Non-pigmented ciliary epithelial cell (primary cell): ENCODE measurements at places on chromosomes 12 and 14.

DNA sequence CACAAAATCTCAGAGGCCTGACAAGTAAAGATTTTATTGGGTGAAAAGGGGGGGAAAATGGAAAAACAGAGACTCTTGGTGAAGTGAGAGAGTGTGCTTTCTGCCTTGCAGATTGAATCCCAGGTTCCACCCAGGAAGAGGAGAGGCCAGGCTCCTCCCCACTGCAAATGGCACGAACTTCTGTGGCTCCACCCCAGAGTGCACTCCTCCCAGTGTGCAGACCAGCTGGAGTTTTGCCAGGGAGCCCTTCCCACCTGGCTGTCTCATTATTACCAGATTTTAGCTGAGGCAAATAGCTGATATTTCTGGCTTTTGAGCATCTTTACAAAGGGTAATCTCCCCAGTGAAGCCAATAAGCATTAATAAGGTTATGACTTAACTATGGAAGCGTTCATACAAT lies 51.9 kb downstream of the TESPA1 start:
- DNase-seq: no peak

GRCh38 chr12:47992776-47993175 lies 11.5 kb downstream of the COL2A1 start:
- DNase-seq: no peak

DNA sequence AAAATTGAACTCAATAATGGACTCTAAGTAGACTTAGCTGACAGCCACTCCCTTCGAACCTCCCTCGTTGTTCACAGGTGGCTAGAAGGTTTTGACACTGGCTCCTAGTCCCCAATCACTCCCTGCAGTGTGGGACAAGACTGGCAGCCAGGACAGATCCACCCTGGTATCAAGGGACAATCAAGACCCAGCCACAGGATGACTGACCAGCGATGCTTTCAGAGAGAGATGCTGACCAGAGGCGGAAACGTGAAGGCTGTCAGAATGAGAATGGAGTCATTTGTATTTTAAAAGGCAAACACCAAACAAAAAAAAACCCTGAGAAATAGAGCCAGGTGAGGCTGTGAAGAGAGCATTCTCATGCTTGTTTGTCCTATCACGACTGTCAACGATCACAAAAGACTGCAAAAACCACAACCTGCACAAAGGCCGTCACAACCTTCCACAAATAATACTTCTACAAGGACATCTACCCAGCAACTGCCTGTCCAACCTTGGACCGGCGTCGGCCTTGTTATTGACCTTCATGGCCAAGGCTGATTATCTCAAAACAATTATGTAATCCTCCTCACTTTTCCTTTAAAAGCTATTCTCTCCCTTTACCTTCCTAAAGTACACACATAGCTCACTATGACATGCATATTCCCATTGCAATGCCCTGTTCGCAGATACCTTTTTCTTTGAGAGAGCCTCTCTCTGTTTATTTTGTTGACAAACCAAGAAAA lies 13.2 kb downstream of the EIF5 start:
- no peak for DNase-seq

DNA sequence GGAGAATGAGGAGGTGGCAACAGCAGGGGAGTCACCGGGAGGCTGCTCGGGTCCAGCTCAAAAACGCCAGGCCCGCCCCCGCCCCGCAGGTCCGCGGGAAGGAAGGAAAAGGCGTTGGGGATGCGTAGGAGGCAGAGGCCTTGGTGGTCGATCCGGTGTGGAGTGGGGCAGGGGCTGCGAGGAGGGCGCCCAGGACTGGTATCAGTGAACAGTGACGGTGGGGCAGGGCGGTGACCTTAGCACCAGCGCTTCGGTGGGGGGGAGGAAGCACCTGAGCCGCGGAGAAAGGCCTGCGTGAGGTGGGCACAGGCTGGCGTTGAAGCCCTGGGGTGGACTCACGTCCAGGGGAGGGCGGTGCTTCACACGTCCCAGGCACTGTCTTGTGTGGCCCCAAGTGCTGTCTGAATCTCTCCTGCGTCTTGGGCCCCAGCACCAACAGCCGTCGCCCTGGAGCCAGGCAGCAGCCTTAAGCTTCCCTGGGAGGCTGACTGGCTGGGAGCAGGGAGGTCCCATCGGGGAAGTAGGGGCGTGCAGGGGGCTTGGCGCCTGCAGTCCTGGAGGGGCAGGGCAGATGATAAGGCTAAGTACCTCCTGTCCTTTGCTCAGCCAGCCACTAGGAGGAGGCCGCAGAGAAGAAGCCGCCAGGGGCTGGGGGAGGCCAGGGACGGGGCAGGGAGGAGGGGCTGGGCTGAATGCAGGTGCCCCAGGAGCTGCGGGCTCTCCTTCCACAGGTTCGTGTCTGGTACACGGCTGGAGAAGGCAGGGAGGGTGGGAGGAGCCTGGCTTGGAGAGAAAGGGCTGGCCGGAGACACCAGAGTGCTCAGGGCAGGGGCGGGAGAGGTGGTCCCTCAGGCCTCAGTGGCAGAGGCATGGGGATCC lies 26.5 kb downstream of the ZBTB42 start:
- DNase-seq: no peak

DNA sequence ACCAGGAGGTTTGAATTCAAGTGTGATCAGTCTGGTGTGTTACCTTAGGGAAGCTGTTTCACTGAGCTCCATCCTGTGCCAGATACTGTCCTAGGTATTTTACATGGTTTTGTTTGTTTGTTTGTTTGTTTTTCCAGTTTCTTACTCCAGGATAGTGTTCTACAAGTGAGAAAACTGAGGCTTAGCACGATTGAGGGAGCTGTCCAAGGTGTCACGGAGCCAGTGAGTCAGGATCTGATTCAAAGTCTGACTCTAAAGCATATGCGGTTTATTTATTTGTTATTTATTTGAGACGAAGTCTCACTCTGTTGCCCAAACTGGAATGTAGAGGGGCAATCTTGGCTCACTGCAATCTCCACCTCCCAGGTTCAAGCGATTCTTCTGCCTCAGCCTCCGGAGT lies 79.7 kb upstream of the GNG2 start:
- peak; percentile 11 for DNase-seq

DNA sequence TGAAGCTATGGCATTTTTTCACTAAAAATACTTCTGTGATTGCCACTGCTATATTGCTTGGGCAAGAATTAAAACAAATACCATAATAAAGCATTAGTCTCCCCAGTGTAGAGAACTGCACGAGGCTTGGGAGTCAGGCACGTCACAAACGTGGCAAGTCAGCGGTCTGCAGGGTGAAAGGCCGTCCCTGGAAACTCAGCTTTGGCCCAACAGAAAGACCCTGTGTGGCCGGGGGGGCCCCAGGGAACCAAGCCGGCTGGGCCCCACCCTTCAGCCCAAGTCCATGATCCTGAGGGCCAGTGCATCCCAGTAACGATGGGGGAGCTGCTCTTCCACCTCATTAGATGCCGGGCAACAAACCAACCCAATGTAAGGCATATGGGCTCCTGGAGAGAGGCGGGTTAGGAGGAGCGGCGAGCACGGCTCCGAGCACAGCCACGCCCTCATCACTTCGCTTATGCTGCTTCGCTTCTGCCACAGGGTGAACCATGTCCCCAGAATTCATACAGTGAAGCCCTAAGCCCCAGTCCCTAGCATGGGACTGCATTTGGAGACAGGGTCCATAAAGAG lies 50.9 kb upstream of the GPR68 start:
- DNase-seq: no peak

DNA sequence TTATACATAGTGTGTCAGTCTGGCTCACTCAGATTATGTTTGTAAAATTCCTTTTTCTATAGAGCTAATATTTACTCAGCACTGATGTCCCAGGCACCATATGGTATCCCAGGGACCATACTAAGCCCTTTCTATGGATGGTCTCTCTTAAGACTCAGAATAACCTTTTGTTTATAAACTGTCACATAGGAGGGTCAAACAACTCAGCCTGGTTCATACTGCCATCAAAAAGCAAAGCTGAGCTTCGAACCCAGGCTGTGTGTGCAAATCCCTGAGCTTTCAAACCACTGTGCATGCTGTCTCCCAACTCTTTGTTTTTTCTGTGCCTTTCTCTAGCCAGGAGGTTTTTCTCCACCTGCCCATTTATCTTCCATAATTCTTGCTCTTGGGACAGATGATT lies 135.6 kb upstream of the ARHGAP5 start:
- DNase-seq: no peak

- no peak for DNase-seq
Observed at GRCh38 chr14:103625356-103626095, 3.5 kb upstream of the KLC1 start.

DNA sequence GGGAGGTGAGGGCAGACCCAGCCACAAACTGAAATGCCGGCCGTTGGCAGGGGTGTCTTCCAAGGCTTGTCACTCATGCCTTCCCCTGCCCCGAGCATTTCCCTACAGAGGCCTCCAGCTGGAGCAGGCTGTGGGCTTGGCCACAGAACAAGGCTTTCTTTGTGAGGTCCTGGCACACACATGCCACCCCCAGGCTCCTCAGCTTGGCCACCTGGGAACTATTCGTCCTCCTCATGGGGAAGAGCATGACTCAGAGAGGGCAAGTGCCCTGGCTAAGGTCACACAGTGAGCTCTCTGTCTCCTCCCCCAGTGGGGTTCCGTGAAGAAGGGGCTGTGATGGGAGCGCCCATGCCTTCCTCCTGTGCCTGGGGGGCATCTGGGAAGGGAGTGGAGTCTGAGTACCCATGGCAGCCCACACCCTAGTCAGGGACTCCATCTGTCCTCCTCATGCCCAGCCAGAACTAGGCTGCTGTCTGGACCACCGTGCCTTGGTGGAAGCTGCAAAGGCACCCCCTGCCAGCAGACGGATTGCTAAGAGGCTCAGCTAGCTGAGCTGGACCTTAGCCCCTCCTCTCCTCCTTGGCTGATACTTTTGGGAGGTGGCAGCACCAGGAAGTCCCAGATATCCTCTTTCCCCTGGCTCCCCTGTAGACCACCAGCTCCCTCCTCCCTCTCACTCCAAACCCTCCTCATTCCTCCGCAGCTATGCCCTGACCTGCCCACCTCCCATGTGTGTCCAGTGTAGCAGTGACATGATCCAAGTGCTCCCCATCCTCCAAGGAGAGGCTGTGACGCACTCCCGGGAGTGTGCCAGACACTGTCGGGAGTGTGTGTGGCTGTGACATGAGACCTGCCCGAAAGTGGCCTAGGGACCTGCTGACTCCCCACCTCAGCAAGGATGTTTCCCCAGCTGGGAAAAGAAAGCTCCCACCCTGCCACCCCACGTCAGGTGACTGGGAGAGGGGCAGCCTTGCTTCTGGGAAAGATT lies 21.4 kb downstream of the ABCB9 start:
- no peak for DNase-seq

GRCh38 chr12:109693653-109694600 lies 19.7 kb upstream of the FAM222A start:
- DNase-seq: no peak

- no peak for DNase-seq
Observed at GRCh38 chr12:92419201-92419600, 273.6 kb upstream of the BTG1 start.

- no peak for DNase-seq
Observed at GRCh38 chr14:74464785-74465184, 28.3 kb downstream of the NPC2 start.

DNA sequence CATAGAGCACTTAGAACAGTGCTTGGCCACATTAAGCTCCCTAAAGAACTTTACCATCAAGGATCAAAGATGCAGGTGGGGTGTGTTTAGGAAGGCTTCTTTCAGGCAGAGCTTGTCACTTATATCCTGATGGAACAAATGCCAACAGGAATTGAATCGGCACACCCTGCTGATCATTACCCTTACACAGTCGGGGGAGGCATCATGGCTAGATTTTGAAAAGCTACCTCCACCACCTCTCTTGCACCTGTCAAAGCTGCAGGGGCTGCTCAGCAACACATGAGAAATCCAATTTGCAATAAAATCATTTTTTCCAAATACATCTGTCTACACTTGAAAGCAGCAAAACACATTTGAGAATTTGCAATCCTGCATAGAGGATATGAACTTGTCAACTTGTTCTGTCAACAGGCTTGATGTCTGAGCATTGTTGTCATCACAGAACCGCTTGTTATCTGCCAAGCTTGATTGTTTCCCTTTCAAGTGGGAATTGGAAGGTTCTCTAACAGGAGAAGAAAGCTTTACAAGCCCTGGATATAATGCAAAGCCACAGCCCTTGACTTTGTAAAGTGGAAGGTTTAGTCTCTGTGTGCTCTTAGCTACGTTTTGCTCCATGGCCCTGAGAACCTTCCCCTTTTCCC lies 24.6 kb upstream of the TRIM9 start:
- DNase-seq: no peak

GRCh38 chr14:105046891-105047282 lies 18.3 kb downstream of the GPR132 start:
- no peak for DNase-seq

DNA sequence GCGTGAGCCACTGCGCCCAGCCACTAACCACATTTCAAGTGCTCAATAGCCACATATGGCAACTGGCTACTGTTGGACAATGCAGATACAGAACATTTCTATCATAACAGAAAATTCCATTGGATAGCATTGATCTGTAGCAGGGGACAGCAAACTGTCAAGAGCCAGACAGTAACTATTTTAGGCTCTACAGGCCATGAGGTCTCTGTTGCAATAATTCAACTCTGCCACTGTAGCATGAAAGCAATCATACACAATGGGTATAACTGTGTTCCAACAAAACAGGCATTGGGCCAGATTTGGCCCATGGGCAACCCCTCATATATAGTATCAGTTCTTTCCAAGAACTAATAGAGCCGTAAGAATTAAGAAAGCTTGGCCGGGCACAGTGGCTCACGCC lies 8.0 kb downstream of the CSRNP2 start:
- DNase-seq: no peak

DNA sequence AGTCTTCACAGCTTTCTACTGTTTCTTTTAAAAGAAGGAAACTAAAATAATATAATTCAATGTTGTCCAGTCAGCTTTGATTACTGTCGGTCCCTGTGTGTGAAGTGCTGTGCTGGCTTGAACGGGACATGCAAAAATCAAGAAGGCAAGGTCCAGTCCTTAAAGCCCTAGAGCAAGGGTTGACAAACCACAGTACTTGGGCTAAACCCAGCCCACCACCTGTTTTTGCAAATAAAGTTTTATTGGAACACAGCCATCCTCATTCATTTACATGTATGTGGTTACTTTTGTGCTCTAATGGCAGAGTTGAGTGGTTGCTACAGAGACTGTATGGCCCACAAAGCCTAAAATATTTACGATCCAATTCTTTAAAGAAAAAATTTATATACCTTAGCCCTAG lies 41.2 kb upstream of the TCL1B start:
- DNase-seq: no peak

- DNase-seq: no peak
Observed at GRCh38 chr12:109630107-109630506, 56.5 kb downstream of the MVK start.

DNA sequence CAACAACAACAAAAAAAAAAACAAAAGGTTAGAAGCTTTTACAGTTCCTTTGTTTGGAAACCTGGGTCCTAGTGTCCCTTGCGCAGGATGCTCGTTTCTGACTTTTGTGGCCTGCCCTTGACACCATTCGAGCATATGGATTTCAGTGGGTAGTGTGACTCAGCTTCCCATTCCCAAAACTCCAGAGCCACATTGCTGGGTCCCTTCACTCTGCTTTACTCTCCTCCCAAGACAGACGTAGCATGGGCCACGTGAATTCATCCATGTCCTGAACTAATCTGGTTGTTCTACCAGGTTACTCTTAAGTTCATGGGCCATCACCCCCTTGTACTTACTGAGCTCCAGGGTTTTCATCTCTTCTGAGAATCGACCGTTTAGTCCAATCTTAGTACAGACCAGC lies 68.0 kb upstream of the MAX start:
- DNase-seq: no peak

GRCh38 chr14:38040411-38040810 lies 167.3 kb upstream of the SSTR1 start:
- no peak for DNase-seq

GRCh38 chr14:81031488-81031887 lies 76.1 kb downstream of the TSHR start:
- no peak for DNase-seq
